ENCODE measurements at places on chromosomes 1 and 21. TPM values are rescaled to one million over a fixed set of nuclear protein-coding genes. Genes with fewer than 3 reads are reported as not detected.

Gene TMPRSS15
- not detected for total RNA-seq

Gene C1orf74
- total RNA-seq: 0.60 TPM

Gene ATP1B1
- total RNA-seq: 2.7 TPM

Gene PDZK1IP1
- total RNA-seq: not detected

Gene NHLH1
- total RNA-seq: 0.38 TPM

Gene NR1I3
- not detected for total RNA-seq

Gene TMEM240
- 1.0 TPM for total RNA-seq

Gene PIK3CD
- 246 TPM for total RNA-seq

Gene PTAFR
- total RNA-seq: 0.37 TPM

Gene PCBP3
- total RNA-seq: 3.1 TPM

Gene CDCA8
- 1.6 TPM for total RNA-seq

Measured in T-cell (primary cell).